Left lung (tissue), 14 donors: ENCODE measurements at places on chromosomes 1 and 21. TPM values are rescaled to one million over a fixed set of nuclear protein-coding genes. Genes with fewer than 3 reads are reported as not detected.

The PM20D1 gene
- total RNA-seq: 0.32 TPM

The DMRTA2 gene
- not detected for total RNA-seq

GRCh38 chr1:16165548-16165947 is 9.7 kb upstream of the EPHA2 start:
- H3K36me3 ChIP-seq: no peaks in the 10 kb centered on the region
- no peak for DNase-seq
- no peaks in the 10 kb centered on the region for H3K27me3 ChIP-seq
- H3K27ac ChIP-seq: no peak overlapping the region
- no peaks in the 10 kb centered on the region for H3K4me1 ChIP-seq

DNA sequence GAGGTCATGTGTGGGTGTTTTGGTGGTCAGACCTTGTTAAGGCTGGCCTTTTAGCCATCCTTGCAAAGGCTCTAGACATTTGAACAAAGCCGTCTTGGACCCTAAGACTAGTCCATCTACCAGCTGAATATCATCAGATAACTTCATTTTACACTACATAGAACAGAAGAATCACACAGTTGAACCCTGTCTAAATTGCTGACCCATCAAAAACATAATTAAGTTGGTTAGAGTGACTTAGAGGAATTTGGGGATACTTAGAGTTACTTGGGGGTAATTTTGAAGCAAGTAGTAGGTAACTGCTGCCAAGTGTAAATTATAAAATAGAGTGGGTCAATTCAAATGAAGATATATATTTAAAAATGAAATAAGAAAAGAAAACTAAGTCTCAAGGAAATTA is 102.9 kb upstream of the ADGRL4 start:
- H3K4me3 ChIP-seq: no peak overlapping the region
- no peak overlapping the region for H3K27ac ChIP-seq
- H3K36me3 ChIP-seq: no peaks in the 10 kb centered on the region
- H3K27me3 ChIP-seq: no peaks in the 10 kb centered on the region

The SPATA46 gene
- total RNA-seq: not detected

- no peaks in the 10 kb centered on the region for H3K27me3 ChIP-seq
- H3K4me3 ChIP-seq: no peak overlapping the region
- DNase-seq: peak; percentile 56
- H3K36me3 ChIP-seq: no peaks in the 10 kb centered on the region
- peaks cover 25% of the 10 kb centered on the region for H3K4me1 ChIP-seq
These were observed 9.3 kb upstream of the FAM89A start for GRCh38 chr1:231049121-231049979.

GRCh38 chr1:169487133-169487532 is 1.4 kb upstream of the SLC19A2 start:
- H3K36me3 ChIP-seq: no peaks in the 10 kb centered on the region
- H3K27ac ChIP-seq: peak overlapping the region; percentile 97
- H3K4me1 ChIP-seq: no peaks in the 10 kb centered on the region
- no peaks in the 10 kb centered on the region for H3K27me3 ChIP-seq
- peak overlapping the region; percentile 95 for H3K4me3 ChIP-seq

DNA sequence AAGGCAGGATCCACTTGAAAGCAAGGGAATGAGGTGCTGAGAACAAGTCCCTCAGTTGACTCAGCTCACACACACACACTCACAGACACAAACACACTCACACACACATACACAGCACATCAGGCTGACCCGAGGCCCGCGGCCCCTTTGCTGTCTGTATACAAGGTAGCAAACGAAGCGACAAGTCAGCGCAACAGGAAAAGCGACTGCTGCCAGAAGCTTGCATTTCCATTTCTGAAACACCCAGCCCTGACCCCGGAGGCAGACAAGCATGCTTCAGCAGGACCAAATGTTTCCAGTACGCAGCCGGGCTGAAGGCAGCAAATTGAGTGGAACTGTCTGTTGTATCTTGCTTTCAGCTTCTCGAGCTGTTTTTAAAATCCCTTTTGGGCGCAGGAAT is 501.6 kb downstream of the NPHP4 start:
- no peak overlapping the region for H3K4me3 ChIP-seq
- no peaks in the 10 kb centered on the region for H3K27me3 ChIP-seq
- no peaks in the 10 kb centered on the region for H3K4me1 ChIP-seq

The CCDC30 gene
- 6.8 TPM for total RNA-seq

The LCE3D gene
- not detected for total RNA-seq

DNA sequence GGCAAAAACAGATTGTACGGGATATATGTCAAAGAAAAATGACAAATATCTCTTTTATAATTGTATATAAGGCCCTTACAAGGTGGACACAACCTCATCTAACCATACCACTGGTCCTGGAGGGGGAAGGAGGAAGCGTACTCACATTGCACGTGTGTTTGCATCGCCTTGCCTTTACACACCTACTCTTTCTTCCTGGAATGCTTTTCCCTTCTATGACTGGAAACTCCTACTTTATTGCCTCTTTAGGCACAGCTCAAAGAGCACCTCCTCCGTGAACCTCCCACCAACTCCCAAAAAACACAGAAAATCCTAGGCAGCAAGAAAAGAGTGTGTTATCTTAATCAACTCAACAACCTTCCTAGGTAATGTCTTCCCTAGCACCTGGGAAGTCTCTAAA is 99.7 kb upstream of the LBR start:
- no peaks in the 10 kb centered on the region for H3K27me3 ChIP-seq
- no peaks in the 10 kb centered on the region for H3K36me3 ChIP-seq
- no peak overlapping the region for H3K4me3 ChIP-seq
- H3K27ac ChIP-seq: no peak overlapping the region

DNA sequence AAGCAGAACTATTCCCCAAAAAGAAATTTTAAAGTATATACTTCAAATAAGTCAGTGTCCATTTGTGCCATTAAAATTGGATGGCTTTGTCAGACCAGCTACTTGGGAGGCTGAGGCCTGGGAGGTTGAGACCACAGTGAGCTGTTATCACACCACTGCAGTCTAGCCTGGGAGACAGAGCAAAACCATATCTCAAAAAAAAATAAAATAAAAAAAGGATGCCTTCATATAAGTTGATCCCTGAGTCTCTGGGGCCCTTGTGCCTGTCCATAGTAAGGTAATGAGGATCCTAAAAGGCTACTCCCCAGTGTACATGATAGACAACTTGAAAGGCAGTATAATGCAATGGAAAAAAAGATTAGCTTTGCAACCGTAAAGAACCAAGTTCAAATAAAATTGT is 81.2 kb upstream of the BARHL2 start:
- H3K27me3 ChIP-seq: no peaks in the 10 kb centered on the region
- H3K4me3 ChIP-seq: no peak overlapping the region
- no peaks in the 10 kb centered on the region for H3K4me1 ChIP-seq
- no peaks in the 10 kb centered on the region for H3K36me3 ChIP-seq
- H3K27ac ChIP-seq: no peak overlapping the region
- no peak for DNase-seq

DNA sequence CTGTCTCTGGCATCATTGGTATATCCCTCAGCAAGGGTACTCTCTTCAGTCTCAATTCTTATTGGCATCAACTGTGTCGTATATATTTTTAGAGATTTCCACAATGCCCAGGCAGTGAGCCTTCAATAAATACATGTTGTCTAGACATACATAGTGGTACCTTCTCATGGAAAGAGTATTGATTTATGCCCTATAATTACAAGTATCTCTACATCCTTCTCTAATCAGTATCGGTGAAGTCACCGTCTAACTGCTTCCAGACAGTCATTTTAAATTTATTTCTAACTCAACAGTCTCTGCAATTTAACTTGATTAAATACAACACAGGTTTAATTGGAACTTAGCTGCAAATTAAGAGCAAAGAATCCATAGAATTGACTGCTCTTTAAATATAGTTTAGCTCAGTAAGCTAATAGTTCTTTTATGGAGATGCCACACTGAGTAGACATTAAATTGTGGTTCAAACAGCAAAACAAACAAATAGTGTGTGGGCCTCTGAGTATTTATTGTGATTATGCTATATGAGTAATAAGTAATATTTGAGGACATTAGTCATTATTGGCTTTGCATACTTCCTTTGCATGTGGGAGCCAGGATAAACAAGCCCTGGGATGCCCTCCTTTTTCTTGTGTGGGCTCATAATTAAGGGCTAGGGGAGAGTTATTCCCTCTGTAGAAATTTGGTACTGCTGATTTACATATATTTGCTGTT is 126.9 kb upstream of the DUSP10 start:
- H3K4me3 ChIP-seq: no peak overlapping the region
- no peak for DNase-seq
- no peaks in the 10 kb centered on the region for H3K36me3 ChIP-seq
- no peaks in the 10 kb centered on the region for H3K27me3 ChIP-seq

DNA sequence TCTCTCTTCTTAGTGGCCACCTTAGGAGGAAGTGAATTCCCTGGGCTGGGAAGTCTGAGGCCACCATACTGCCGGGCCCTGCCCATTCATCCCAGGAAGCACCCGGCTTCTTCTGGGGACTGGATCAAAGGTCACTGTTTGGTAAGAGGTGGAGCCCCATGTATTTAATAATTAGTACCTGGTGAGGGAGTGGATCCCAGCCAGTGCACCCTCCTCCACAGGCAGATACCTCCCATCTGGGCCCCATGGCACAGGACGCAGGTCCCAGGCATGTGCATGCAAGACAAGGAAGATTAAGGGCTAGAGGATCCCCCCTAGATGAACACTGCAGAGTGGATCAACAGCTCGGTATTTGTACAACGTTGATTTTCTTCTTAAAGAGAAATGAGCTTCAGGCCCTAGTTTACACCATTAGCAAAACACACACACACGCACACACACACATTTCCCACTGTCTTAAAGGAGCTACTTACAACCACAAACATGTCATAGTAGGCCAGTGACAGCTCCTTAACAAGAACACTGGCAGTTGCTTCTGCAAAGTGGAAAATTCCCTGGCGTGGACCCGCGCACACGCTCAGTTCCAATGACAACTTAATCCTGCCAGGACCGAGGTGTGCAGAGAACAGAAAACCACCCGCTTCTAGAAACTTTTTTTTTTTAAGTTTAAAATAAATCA is 90.7 kb downstream of the MRPL37 start:
- no peak for DNase-seq
- no peak overlapping the region for H3K4me3 ChIP-seq
- no peak overlapping the region for H3K27ac ChIP-seq
- H3K4me1 ChIP-seq: peaks cover 28% of the 10 kb centered on the region
- no peaks in the 10 kb centered on the region for H3K36me3 ChIP-seq
- no peaks in the 10 kb centered on the region for H3K27me3 ChIP-seq

- no peak overlapping the region for H3K27ac ChIP-seq
- no peaks in the 10 kb centered on the region for H3K4me1 ChIP-seq
- DNase-seq: no peak
- no peaks in the 10 kb centered on the region for H3K27me3 ChIP-seq
These were observed 157.2 kb downstream of the S1PR1 start for GRCh38 chr1:101394041-101394440.

The IQCC gene
- 2.3 TPM for total RNA-seq

GRCh38 chr1:191541758-191542157 is 616.5 kb upstream of the RGS18 start:
- no peak overlapping the region for H3K4me3 ChIP-seq
- H3K36me3 ChIP-seq: no peaks in the 10 kb centered on the region
- DNase-seq: no peak
- no peaks in the 10 kb centered on the region for H3K27me3 ChIP-seq
- H3K27ac ChIP-seq: no peak overlapping the region

The SLAMF1 gene
- total RNA-seq: 2.5 TPM

GRCh38 chr1:32886004-32886827 is at the start of gene HPCA:
Gene HPCA, plus strand, starts transcription at chr1:32886491. Its CDS starts 2,408 bp downstream, at chr1:32888899.
- no peak for DNase-seq
- no peaks in the 10 kb centered on the region for H3K4me1 ChIP-seq

The ZBTB8A gene
- 9.8 TPM for total RNA-seq

The FBXO2 gene
- 12.7 TPM for total RNA-seq

GRCh38 chr1:217982331-217983050 is 302.6 kb upstream of the RRP15 start:
- H3K4me1 ChIP-seq: no peaks in the 10 kb centered on the region
- DNase-seq: no peak
- H3K27ac ChIP-seq: no peak overlapping the region
- H3K36me3 ChIP-seq: no peaks in the 10 kb centered on the region
- no peak overlapping the region for H3K4me3 ChIP-seq

- H3K36me3 ChIP-seq: peaks cover 3% of the 10 kb centered on the region
- peaks cover 6% of the 10 kb centered on the region for H3K4me1 ChIP-seq
- no peak for DNase-seq
- H3K4me3 ChIP-seq: no peak overlapping the region
- no peaks in the 10 kb centered on the region for H3K27me3 ChIP-seq
These were observed 87.0 kb downstream of the DPYD start for GRCh38 chr1:97833881-97834280.

The PARS2 gene
- 3.9 TPM for total RNA-seq

GRCh38 chr1:42171679-42172266 is 7.2 kb upstream of the GUCA2A start:
- no peaks in the 10 kb centered on the region for H3K36me3 ChIP-seq
- H3K27me3 ChIP-seq: no peaks in the 10 kb centered on the region
- DNase-seq: no peak
- H3K27ac ChIP-seq: no peak overlapping the region
- H3K4me3 ChIP-seq: no peak overlapping the region
- peaks cover 10% of the 10 kb centered on the region for H3K4me1 ChIP-seq

The CCDC24 gene
- total RNA-seq: 13.7 TPM

GRCh38 chr1:191624044-191624443 is 534.2 kb upstream of the RGS18 start:
- no peak for DNase-seq
- H3K36me3 ChIP-seq: no peaks in the 10 kb centered on the region
- no peaks in the 10 kb centered on the region for H3K4me1 ChIP-seq
- no peak overlapping the region for H3K27ac ChIP-seq
- no peak overlapping the region for H3K4me3 ChIP-seq

The C1QTNF12 gene
- total RNA-seq: 1.2 TPM

DNA sequence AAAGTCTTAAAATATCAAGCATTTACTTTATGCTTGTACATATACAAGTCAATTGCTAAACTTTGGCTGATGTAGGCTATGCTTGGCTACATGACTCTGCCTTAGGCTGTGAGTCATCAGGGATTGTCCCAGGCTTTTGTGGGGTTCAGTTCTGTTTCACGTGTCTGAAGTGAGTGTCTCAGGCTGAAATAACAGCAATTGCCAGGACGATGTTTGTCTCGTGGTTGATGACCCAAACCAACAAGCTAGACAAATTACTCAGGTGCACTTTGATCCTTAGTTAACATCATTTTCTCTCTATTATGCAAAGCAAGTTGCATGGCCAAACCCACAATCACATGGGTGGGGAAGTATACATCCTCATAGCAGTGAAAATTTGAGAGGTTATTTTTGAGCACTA is 410.1 kb downstream of the BRINP3 start:
- DNase-seq: no peak
- no peaks in the 10 kb centered on the region for H3K36me3 ChIP-seq
- H3K4me3 ChIP-seq: no peak overlapping the region

The TNFRSF4 gene
- 3.5 TPM for total RNA-seq
